ENCODE measurements at places on chromosomes 13 and 19.
A peak's percentile ranks its signal among the peaks of the same experiment; 100 is the strongest.

- DNase-seq, result no peak
Observed at GRCh38 chr13:31321457-31321856, 121.7 kb downstream of the B3GLCT start.

DNA sequence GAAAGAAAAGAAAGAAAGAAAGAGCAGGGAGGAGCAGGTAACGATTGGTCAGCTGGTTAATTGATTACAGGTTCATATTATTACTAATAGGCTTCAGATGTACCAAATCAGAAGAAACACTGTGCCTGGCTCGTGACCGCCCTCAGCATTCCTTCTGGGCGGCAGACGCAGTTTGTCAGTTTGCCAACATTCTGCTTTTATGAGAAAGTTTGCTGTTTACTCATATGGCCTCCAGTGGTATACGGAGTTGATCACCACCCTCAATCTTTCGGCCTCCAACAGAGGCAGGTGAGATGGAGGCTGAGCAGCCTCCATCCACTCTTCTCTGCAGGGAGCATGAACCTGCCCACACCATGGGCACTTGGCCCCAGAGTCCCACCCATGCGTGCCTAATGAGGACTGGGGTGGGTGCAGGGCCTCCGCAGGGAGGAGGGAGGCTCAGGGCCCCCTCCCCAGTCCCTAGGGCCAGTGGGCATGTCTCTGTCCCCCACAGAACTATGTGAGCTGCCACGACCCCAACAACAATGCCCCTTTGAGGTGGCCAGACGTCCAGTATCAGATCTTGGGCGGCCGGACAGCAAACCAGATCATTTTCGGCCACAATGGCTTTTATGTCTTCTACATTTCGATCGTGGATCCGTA is 8.8 kb downstream of the PRR22 start:
- no peak for DNase-seq

GRCh38 chr19:45766869-45767346 is 2.1 kb downstream of the SIX5 start:
- no peak for DNase-seq

- DNase-seq, result no peak
Observed at GRCh38 chr19:32662186-32662585, 12.8 kb downstream of the ANKRD27 start.

- DNase-seq, result no peak
Observed at GRCh38 chr13:70960841-70961443, 852.7 kb upstream of the KLHL1 start.

GRCh38 chr13:114263578-114263977 is 17.8 kb upstream of the UPF3A start:
- no peak for DNase-seq

- no peak for DNase-seq
Observed at GRCh38 chr13:113800576-113800926, 41.5 kb downstream of the TMEM255B start.

GRCh38 chr13:106187101-106187500 is 348.4 kb downstream of the EFNB2 start:
- DNase-seq, result no peak

DNA sequence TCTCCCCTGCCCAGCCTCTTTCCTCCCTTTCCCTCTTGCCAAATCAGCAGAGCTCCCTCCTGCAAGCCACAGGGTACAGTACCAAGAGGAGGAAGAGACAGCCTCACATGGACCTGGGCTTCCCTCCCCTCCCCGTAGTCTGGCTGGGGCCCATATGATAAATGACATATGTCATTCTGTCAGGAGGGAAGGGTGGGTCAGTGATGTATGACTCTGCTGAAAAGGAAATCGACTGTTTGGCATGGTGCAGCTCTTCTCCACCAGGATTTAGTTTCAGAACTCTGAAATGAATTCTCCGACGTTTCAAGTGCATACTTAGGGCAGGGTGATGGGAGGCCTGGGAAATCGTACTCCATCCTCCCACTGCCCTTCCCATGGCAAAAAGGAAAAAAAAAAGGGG is 9.8 kb downstream of the TSHZ3 start:
- peak; percentile 21 for DNase-seq

- peak; percentile 39 for DNase-seq
Observed at GRCh38 chr13:48504606-48505005, 28.3 kb downstream of the RCBTB2 start.

DNA sequence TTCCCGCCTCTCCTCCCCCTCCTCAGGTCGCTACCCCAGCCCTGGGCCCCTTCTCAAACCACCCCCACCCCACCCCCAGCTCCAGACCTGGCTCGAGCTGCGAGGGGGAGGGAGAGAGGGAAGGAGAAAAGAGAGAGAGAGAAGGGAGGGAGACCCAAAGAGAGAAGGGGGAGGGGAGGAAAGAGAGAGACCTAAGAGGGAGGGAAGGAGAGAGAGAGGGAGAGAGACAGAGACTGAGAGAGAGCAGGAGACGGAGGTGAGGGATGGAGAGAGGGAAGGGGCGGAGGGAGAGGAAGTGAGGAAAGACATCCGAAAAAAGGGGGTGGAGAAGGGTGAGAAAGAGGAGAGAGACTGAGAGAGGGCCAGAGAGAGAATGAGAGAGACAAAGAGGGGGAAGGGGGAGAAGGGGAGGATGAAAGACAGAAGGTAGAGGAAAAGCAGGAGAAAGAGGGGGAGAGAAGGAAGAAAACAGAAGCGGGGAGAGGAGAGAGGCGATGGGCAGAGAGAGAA is 2.0 kb upstream of the SPACA6 start:
- DNase-seq, result no peak

DNA sequence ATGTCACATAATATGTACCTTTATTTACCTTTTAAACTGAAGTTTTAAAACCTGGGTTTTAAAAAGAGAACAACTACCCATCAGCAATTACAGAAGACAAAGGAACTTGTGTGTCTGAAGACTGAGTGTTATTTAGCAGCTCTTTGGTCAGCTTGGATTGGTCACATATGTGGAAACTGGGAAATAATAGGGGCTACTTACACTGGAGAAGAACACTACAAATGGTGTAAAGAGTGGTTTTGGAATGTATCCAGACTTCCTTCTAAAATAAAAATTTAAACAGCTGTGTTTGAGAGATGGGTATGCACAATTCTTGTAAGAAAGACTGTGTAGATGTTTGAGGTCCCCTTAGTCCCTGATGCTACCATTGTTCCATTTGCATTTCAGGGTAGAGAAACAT is 13.3 kb downstream of the TNFRSF19 start:
- DNase-seq, result no peak

Measured in H9 (cell line).